ENCODE measurements at places on chromosomes 1 and 21.

DNA sequence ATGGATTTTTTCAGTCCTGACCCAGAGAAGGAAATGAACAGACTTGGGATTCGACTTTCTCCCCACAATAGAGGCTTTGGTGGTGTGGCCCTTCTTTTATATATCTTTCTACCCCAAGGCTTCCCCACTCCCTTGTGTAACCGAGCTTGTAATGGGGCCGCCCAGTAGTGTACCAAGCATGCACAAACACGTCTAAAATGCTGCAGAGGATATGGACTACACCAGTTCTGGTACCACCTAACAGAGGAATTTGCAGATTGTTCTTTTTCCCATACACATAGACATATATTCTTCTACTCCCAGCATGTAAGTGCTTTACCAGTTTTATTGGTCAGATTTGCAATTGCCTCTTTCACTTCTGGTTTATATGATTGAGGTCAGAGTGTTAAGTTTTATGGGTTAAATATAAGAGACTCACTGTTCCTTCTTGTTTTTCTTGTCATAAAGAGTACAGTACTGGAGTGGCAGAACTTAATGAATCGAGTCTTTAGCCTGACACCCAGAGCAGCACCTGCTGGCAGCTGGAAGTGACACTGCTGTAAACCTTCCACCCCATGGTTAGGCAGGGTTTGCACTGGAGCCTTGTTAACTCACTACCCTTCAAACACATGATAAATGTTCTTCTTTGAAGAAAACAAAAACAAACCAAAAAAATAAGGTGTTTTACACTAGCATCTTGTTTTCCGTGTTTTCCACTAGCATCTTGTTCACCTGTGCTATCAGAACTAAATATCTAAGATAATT lies 198.6 kb downstream of the PTPRC start:
- DNase-seq, result peak; percentile 47

- no peak for DNase-seq
Observed at GRCh38 chr1:1001057-1001783, 1.3 kb upstream of the HES4 start.

GRCh38 chr21:17231124-17231523 lies 281.7 kb upstream of the CXADR start:
- peak; percentile 5 for DNase-seq

DNA sequence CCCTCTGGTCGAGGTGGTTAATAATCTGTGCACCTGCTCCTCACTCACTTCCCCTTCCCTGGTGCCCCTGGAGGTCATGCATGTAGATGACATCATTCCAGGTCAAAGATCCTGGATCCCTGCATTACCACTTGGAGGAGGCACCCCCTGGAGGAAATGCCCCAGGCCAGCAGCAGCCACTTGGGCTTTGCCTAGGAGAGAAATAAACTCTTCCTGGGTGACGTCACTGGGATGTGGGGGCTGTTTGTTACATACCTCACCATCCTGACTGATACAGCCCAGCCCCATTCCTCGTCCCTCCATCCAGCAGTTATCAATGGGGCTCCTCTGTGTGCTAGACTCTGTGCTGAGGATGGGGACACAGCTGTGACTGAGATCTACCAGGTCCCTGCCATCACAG lies 433.6 kb downstream of the PTPRU start:
- DNase-seq, result no peak

- DNase-seq, result no peak
Observed at GRCh38 chr1:32957017-32957416, 7.6 kb downstream of the RNF19B start.

GRCh38 chr21:41328660-41329607 lies 12.3 kb downstream of the FAM3B start:
- no peak for DNase-seq

DNA sequence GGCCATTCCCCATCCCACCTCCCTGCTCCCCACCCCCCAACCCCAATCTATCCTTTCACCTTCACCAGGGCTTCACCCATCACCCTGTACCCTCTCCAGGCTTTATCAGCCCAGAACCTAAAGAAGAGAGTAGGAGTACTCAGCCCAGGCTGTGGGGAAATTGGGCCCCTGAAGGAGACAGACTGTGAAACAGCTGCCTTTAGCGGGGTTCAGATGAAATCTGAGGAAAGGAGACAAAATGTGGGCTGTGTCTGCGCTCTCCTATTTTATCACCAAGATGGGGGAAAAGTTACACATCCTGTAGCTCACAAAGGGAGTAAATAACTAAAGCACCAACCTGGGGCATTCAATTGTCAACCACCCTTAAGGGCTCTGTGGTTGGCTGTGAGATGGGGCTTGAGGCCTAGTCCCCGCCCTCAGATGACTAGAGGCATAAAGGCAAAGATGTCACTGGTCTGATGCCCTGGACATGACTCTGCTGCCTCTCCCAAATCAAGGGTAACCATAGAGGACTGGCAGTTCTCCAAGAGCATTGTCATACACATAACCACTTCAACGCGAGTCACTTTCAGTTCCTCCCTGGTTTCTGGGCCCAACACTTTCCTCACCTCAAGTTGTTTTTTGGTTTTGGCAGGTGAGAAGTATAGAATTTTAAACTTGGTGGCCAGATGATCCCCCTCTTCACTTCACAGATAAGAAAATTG lies 30.0 kb downstream of the SLC27A3 start:
- DNase-seq, result peak; percentile 73

DNA sequence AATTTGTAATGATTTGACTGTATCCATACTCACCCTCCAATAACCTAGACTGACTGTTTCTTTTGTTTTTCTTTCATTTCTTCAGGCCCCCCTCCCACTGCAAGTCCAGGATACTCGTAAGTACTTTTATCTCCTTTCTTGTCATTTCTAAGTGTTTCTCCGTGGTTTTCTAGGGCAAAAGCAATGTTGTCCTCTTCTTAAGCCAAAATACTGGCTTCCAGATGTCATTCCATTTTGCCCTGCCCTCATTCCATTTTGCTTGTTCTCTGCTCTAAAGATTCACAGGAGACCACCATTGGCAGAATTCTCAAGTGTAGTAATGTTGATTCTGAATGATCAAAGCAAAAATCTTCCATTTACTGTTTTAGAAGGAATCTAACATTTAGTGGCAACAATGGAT lies 152.8 kb upstream of the UBE2U start:
- no peak for DNase-seq

DNA sequence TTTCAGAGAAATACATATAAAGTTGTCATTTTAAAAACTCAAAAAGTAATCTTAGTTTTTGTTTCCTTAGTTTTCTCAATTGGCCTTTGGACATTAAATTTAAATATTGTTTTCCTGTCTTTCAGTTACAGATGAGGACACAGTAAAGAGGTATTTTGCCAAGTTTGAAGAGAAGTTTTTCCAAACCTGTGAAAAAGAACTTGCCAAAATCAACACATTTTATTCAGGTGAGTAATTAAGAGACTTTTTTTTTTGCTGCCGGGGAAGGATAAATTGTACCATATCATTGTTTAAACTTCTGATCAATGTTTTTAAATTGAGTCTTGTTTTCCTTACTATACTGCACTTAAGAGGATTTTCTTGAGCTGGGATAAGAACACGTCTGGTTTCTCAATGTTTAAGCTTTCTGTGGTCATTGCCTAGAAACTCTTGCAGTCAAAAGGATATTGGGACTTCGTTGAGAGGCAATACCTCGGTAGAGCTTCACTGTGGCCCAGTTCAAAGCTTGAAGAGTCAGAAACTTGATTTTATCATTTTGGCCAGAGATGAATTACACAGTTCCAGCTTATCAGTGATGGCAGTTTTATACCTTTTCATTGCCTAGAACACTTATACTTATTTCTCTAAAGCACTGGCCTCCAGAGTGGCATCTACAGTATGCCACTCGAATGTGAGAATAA lies 124.9 kb upstream of the KIAA1614 start:
- no peak for DNase-seq

DNA sequence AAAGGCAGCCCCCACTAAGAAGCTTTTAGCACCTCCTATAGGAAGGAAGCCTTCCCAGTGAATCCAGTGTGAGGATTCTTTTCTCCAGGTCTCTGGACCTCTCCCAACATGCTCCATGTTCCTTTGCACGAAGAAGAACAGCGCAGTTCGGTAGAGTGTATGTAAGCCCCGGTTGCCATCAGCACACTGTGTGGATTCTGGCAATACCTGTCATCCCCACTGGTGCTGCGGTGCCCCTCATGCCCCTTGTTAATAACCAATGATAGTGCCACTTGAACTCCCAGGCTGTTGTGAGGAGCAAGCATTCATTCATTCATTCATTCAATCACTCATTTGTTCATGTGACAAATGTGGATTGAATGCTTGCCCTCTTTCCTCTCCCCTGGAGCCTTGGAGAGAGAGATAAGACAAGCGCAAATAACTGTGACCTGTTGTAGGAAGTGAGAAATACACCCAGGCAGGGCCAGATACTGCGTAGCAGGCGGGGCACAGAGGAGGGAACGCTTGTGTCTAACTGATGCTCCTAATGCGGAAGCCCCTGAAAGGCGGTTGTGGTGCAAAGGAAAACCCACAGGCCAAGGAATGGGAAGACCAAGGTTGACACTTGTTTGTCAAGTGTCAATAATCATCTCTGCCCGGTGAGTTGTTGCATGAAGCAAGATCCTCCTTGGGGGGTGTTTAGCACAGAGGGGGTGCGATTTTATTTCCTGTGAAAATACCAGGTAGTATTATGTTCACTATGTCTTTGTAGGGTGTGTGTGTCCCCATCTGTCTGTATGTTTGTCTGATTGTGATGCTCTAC lies 9.8 kb downstream of the LGR6 start:
- no peak for DNase-seq

DNA sequence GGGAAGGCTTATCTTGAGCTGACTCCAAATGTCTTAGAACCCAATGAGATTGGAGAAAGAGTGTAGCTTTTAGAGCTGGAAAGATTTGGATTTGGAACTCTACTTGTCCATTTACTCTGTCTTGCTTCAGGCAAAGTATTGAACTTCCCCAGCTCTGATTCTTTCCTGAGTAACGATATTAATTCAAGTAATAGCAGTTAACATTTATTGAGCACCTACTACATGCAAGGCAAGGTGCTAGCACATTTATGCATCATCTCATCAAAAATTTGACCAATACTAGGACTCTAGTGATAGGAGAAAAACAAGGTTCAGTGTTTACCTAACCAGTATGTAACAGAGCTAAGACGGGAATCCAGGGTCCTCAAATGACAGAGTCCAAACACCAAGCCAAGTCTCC lies 2.5 kb upstream of the LRRN2 start:
- DNase-seq, result no peak

- no peak for DNase-seq
Observed at GRCh38 chr1:165560883-165561656, 17.3 kb downstream of the LRRC52 start.
